ENCODE measurements at places on chromosomes 6 and 20.

DNA sequence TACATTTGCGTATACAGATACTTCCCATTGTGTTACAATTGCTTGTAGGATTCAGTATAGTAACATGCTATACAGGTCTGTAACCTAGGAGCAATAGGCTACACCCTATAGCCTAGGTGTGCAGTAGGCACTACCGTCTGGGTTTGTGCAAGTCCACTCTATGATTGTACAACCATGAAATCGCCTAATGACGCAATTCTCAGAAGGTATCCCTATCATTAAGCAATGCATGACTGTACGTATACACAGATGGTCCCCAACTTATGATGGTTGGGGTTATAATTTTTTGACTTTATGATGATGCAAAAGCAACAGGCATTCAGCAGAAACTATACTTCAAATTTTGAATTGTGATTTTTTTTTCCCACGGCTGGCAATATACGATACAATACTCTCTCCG, 458.2 kb upstream of the NOX3 start:
- DNase-seq = no peak

- peak; percentile 60 for DNase-seq
Observed at GRCh38 chr6:109690373-109690736, 647 bp downstream of the AK9 start.

GRCh38 chr6:159929819-159930218, 39.0 kb downstream of the MAS1 start:
- peak; percentile 47 for DNase-seq

GRCh38 chr6:35634316-35634715, 54.4 kb downstream of the FKBP5 start:
- no peak for DNase-seq

GRCh38 chr6:83167726-83168278, 25.3 kb downstream of the PGM3 start:
- DNase-seq = no peak

DNA sequence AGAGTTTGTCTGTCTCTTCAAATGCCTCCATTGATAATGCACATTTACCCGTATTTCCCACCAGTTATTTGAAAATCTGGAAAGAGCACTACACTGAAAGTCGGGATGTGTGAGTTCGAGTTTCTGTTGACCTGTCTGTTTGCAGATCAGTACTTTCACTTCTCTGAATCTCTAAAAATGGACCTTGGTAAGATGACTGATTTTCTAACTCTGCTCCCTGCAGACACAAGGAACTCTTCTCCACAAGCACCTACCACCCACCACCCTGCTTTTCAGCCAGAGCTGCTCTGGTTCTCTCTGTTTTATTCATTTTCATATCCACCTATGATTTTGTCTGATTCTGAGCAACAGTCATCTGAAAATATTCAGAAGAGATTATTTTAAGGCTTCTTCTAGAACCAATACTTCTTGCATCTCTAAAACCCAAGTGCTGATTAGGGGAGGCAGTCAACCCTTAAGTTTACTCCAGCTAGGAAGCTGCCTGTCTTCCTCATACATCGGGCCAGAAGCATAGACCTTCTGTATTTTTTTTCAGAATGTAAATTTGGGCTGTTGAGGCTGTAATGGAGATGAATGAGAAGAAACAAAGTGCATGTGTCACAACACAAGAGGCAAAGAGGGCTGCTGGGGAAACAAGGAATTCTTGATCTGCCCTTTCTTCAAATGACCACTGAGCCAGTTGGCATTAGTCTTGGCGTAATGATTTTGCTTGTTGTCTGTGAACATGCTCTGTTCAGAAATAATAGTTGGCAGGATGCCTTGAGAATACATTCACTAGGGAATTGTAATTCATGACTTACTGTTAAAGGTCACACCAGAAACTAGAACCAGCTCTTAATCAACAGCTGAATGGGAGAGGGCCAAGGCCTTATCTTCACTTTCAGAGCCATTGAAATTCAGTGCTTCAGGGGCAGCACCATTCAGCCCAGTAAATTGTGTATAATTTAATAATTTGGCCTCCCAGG, 85.4 kb upstream of the MYLIP start:
- DNase-seq = no peak

- DNase-seq = no peak
Observed at GRCh38 chr6:49336514-49337131, 126.4 kb downstream of the MMUT start.

GRCh38 chr6:130775411-130776012, 51.7 kb upstream of the SMLR1 start:
- DNase-seq = no peak

- no peak for DNase-seq
Observed at GRCh38 chr20:34564833-34565232, 6.3 kb downstream of the MAP1LC3A start.

All from activated CD4-positive, alpha-beta T cell treated with anti-CD3 and anti-CD28 coated beads, Interleukin-2, amount 50 U/mL, for 4 hours (primary cell).